Uterus (tissue), 4 donors: ENCODE measurements at places on chromosomes 2 and 18. TPM values are rescaled to one million over a fixed set of nuclear protein-coding genes. Genes with fewer than 3 reads are reported as not detected.

- DNase-seq = no peak
Measured at GRCh38 chr18:78192054-78192453, 787.6 kb upstream of the SALL3 start.

The AKAIN1 gene
- total RNA-seq = not detected

The CXCR1 gene
- total RNA-seq = 0.18 TPM

DNA sequence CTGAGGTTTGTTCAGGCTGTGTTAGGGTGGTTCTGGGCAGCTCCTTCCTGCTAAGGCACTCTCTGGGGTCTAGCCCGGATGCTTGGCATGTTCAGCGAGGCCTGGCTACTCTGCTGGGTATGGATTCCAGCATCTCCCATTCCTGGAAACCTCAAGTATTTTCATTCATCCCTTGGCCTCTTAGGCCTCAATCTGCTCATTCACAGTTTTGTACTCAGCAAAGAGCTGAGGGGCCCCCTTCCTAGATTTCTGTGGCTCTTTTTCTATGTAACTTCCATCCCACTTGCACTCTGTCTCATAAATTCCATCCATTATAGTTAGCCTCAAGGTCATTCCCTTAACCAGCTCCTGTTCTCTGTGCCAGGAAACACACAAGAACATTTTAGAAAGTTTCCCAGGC lies 798.8 kb upstream of the HS6ST1 start:
- no peak for DNase-seq

DNA sequence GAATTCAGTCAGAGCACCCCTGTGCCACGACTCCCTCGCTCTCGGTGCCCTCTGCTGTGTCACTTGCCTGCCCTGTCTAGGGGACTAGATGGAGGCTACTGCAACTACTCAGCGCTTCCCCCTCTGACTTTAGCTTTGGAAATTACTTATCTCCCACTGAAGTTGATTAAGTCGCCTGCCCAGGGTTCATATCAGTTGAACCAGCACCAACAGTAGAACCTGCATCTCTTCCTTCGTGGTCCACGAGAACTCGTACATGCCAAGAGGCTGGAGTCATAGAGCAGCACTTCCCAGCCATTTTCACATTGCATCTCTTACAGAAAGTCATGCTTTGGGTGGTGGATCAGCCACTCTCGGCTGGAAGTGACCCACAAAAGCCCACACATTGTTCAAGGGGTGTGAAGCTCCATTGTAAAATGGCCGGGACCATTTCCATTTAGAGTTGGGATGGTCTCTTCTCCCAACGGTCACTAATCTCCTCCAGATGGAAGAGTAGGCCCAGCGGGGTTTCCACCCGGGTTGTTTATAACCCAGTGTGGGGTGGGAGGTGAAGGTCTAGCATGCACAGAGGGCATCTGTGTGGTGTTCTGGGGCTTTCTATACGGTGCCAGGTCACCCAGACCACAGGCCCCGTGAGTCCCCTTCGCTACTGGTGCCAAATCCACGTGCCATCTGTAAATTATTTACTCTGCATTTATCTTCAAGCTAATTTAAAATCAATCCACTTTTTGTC lies 38.0 kb downstream of the STEAP3 start:
- DNase-seq = no peak

GRCh38 chr2:231693956-231694355 lies 14.4 kb upstream of the PTMA start:
- no peak for DNase-seq

The RBM44 gene
- 2.5 TPM for total RNA-seq

GRCh38 chr2:62461707-62462106 lies 44.3 kb downstream of the TMEM17 start:
- DNase-seq = no peak

The FTCDNL1 gene
- total RNA-seq = 5.8 TPM

The CELF4 gene
- total RNA-seq = not detected

DNA sequence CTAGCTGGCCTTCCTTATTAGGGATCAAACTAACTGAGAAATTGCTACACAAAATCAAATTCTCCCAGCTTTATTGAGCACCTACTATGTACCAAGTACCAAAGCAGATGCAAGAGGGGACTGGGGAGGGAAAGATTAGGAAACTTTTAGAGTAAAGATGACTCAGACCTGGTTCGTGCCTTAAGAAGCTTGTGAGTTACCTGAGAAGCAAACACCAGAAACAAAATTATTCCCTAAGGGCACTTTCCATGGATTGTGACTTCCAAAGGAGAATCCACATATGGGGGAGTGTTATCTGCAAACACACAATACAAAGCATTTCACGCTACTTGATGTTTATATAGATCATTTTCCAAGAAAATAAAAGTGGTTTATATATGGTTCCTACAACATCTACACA lies 326.9 kb upstream of the HNRNPA3 start:
- no peak for DNase-seq

GRCh38 chr2:74429487-74430451 lies 8.2 kb downstream of the WDR54 start:
- DNase-seq = no peak
